ENCODE measurements at places on chromosomes 1 and 21. TPM values are rescaled to one million over a fixed set of nuclear protein-coding genes. Genes with fewer than 3 reads are reported as not detected.

- H3K27ac ChIP-seq, result no peak overlapping the region
- H3K27me3 ChIP-seq, result no peaks in the 10 kb centered on the region
- no peaks in the 10 kb centered on the region for H3K36me3 ChIP-seq
- H3K4me1 ChIP-seq, result no peaks in the 10 kb centered on the region
Observed at GRCh38 chr1:67791261-67791660, 42.0 kb downstream of the GNG12 start.

- H3K4me1 ChIP-seq, result peaks cover 19% of the 10 kb centered on the region
- H3K27ac ChIP-seq, result no peak overlapping the region
- H3K27me3 ChIP-seq, result peaks cover 20% of the 10 kb centered on the region
- no peaks in the 10 kb centered on the region for H3K36me3 ChIP-seq
- H3K4me3 ChIP-seq, result no peak overlapping the region
- no peak for DNase-seq
Observed at GRCh38 chr1:94115900-94116436, 5.0 kb downstream of the ABCA4 start.

GRCh38 chr1:217561446-217561845 lies 69.4 kb downstream of the GPATCH2 start:
- no peak overlapping the region for H3K4me3 ChIP-seq
- H3K27me3 ChIP-seq, result no peaks in the 10 kb centered on the region
- no peak overlapping the region for H3K27ac ChIP-seq
- H3K36me3 ChIP-seq, result no peaks in the 10 kb centered on the region
- DNase-seq, result no peak

- H3K27ac ChIP-seq, result no peak overlapping the region
- DNase-seq, result no peak
- H3K4me1 ChIP-seq, result no peaks in the 10 kb centered on the region
- H3K36me3 ChIP-seq, result no peaks in the 10 kb centered on the region
- H3K27me3 ChIP-seq, result no peaks in the 10 kb centered on the region
- no peak overlapping the region for H3K4me3 ChIP-seq
Observed at GRCh38 chr1:186780076-186780475, 48.7 kb upstream of the PLA2G4A start.

DNA sequence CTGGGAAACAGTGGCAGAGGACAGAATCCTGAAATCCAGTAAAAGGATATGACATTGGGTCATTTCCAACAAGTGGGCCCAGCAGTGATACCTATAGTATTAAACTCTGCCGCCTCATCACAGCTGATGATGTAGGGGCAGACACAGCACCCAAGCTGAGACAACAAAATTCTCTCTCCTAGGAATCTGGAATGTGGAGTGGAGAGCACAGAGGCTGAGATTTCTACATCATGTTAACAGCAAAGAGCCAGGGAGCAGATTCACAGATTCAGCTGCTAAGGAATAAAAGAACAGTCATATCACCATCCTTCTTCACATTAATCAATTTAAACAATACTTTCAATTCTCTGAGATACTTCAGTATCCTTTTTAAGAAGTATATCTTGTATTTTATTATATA lies 61.9 kb downstream of the CRP start:
- no peak overlapping the region for H3K4me3 ChIP-seq
- H3K36me3 ChIP-seq, result no peaks in the 10 kb centered on the region
- no peaks in the 10 kb centered on the region for H3K4me1 ChIP-seq
- H3K27ac ChIP-seq, result no peak overlapping the region
- DNase-seq, result no peak

- peak overlapping the region; percentile 66 for H3K27ac ChIP-seq
- peaks cover 10% of the 10 kb centered on the region for H3K36me3 ChIP-seq
- DNase-seq, result no peak
- no peaks in the 10 kb centered on the region for H3K4me1 ChIP-seq
- H3K27me3 ChIP-seq, result no peaks in the 10 kb centered on the region
Observed at GRCh38 chr1:246564839-246565750, 966 bp downstream of the TFB2M start.

DNA sequence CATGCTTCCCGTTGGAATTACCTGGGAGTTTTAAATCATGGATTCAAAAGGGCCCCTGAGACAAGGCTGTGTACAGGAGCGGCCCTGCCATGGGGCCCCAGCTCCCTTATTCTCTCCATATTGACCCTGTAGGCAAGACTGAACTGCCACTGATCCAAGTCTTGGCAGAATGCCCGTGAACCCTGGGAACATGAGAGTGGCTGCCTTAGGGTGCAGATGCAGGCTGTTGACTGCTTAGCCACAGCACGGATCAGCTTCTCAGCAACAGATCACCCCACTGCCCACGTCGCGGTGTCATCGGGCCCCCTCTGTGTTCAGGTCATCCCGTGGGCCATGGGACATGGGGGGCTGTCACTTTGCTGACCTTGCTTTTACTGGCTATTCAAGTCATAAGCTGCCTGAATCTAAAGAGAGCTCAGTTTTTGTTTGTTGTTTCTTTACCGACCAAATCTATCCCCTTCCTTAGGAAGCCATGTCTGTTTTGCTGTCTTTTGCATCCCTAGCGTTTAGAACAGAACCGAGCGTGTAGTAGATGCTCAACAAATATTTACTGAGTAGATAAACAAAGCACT lies 83.4 kb downstream of the MATN1 start:
- no peak overlapping the region for H3K4me3 ChIP-seq
- DNase-seq, result no peak
- no peak overlapping the region for H3K27ac ChIP-seq
- no peaks in the 10 kb centered on the region for H3K4me1 ChIP-seq
- H3K36me3 ChIP-seq, result no peaks in the 10 kb centered on the region

Gene CRABP2
- total RNA-seq, result 119 TPM

GRCh38 chr21:45187646-45188045 lies 100.0 kb downstream of the POFUT2 start:
- no peaks in the 10 kb centered on the region for H3K4me1 ChIP-seq
- H3K27ac ChIP-seq, result no peak overlapping the region

GRCh38 chr1:213686983-213687382 lies 300.8 kb upstream of the PROX1 start:
- H3K27me3 ChIP-seq, result no peaks in the 10 kb centered on the region
- no peaks in the 10 kb centered on the region for H3K4me1 ChIP-seq
- H3K27ac ChIP-seq, result no peak overlapping the region
- no peak for DNase-seq
- no peaks in the 10 kb centered on the region for H3K36me3 ChIP-seq

GRCh38 chr1:41647221-41648135 lies 163.0 kb upstream of the EDN2 start:
- no peak for DNase-seq
- H3K36me3 ChIP-seq, result no peaks in the 10 kb centered on the region
- no peak overlapping the region for H3K27ac ChIP-seq
- no peak overlapping the region for H3K4me3 ChIP-seq

DNA sequence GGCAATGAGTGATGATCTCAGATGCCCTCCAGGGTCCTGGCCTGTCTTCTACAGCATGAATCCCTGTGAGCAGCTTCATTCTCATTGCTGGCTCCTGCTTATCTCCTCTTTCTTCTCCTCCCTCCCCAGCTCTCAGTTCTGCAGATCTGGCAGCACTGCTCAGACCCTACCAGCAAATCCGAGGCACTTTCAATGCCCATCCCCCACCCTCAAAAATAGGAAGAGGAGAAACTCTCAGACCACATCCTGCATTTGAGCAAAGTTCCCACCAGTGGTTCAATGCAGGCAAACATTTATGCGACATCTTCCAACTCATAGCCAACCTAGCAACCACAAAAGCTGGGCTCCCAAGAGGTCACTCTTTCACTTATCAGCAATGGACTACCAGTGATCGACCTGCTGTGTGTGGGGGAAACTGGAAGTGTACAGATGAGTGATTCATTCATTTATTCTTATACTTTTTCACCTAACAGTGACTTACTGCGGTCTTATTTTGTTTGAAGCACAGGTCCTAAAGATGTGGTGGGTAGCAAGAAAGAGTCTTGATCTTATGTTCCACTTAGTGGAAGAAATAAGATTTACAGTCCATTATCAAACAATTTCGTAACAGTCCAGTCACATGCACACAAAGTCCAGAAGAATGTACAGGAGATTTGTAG lies 5.8 kb upstream of the CHI3L2 start:
- H3K4me1 ChIP-seq, result no peaks in the 10 kb centered on the region
- H3K36me3 ChIP-seq, result no peaks in the 10 kb centered on the region
- no peak for DNase-seq
- no peaks in the 10 kb centered on the region for H3K27me3 ChIP-seq
- H3K27ac ChIP-seq, result no peak overlapping the region

- no peak overlapping the region for H3K27ac ChIP-seq
- H3K27me3 ChIP-seq, result no peaks in the 10 kb centered on the region
- H3K4me1 ChIP-seq, result no peaks in the 10 kb centered on the region
- no peaks in the 10 kb centered on the region for H3K36me3 ChIP-seq
Observed at GRCh38 chr1:30603081-30603858, 120.1 kb downstream of the MATN1 start.

DNA sequence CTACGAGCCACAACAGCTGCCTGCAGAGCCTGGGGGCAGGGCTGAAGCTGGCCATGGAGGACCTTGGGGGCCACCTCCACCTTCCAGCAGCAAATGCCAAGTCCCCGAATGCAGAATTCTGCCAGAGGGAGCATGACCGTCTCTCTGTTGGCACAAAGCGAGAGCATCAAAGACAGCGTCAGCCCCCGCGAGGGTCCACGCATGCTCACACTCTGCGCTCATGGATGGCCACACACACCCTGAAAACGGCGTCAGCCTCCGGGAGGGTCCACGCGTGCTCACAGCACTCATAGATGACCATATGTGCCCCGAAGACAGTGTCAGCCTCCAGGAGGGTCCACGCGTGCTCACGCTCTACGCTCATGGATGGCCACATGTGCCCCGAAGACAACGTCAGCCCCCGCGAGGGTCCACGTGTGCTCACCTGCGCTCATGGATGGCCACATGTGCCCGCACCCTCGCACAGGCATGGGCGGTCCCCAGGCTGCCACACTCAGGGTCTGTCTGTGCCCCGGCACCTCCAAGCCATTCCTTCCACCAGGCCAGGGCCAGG lies 46.5 kb downstream of the MORN1 start:
- no peak for DNase-seq
- no peaks in the 10 kb centered on the region for H3K4me1 ChIP-seq
- H3K36me3 ChIP-seq, result no peaks in the 10 kb centered on the region

Gene MX2
- total RNA-seq, result 8.9 TPM
